ENCODE measurements at places on chromosomes 1 and 21.

- no peak for DNase-seq
These were observed 21.5 kb downstream of the AK2 start for GRCh38 chr1:33015216-33015615.

DNA sequence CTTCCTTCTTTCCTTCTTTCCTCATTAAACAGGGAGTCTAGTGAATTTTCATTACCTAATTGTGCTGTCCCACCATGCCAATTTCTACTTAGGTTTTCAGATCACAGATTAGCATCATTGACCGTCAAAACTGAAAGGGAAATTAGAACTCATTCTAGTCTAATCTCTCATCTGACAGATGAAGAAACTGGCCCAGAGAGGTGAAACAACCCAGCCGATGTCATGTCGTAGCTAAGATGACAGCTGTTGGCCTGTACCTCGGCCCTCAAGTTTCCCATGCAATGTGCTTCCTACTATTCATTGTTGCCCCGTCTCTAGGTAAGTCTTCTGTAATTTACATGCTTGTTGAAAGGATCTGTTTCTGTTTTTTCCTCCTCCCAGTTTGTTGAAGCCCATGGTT is 128.2 kb upstream of the KIAA0040 start:
- no peak for DNase-seq

- DNase-seq, result no peak
These were observed 12.9 kb downstream of the FAAH start for GRCh38 chr1:46406881-46407608.

GRCh38 chr1:88697503-88697902 is 13.4 kb downstream of the PKN2 start:
- no peak for DNase-seq

- no peak for DNase-seq
These were observed 150.0 kb downstream of the MAGI3 start for GRCh38 chr1:113540335-113540734.

GRCh38 chr1:145997016-145997717 is 788 bp upstream of the TXNIP start:
- no peak for DNase-seq

DNA sequence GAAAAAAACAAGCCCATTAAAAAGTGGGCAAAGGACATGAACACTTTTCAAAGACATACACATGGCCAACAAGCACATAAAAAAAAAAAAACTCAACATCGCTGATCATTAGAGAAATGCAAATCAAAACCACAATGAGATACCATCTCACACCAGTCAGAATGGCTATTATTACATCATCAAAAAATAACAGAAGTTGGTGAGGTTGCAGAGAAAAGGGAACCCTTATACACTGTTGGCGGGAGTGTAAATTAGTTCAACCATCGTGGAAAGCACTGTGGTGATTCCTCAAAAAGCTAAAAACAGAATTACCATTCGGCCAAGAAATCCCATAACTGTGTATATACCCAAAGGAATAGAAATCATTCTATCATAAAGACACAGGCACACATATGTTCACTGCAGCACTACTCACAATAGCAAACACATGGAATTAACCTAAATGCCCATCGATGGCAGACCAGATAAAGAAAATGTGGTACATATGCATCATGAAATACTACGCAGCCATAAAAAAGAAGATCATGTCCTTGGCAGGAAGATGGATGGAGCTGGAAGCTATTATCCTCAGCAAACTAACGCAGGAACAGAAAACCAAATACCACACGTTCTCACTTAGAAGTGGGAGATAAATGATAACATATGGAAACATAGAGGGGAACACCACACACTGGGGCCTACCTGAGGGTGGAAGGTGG is 70.1 kb downstream of the INTS7 start:
- DNase-seq, result no peak

All from ACHN (cell line).